B cell (primary cell): ENCODE measurements at places on chromosomes 1 and 21.

DNA sequence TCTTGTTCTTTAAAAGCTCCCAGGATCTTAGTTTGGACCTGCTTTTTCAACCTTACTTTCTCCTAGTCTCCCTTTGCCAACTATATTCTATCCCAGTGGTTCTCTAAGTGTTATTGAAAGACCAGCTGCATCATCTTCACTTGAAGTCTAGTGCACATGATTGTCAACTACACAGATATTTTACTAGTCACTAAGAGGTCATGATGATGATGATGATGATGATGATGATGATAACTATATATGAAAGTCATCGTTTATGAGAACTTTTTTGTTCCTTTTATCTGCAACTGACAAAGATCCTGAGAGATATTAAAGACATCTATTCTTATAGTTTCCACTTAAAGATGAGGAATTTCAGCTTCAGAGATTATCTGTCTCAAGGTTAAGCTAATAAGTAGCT is 479.0 kb upstream of the ZRANB2 start:
- no peak for DNase-seq

- no peak for DNase-seq
Measured at GRCh38 chr1:233730809-233731208, 116.9 kb downstream of the KCNK1 start.

DNA sequence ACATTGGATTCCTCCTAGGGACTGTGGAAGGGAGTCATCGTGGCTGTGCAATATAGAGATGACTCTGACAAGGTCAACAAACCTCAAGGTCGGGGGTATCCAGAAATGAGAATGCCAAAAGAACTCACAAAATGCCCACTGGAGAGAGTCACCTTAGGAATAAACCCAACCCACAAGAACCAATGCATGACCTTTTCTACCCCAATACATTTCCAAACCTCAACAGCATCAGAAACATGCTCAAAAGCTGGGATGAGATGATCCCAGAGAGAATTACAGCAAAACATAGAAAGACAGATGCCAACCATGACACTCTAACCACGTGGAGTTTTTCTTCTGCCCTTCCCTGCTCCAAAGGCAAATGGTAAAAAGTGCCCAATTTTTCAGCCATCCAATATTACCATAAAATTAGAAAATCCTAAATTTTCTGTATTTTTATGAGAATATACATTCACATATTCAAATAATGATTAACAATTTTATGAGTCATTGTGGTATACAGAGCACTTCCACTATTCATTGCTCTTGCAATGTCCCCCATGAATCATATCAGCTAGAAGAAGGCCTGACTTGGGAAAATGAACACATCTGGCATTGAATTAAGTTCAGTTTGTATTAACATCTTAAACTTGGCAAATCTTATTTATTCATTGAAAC is 88.2 kb upstream of the PALMD start:
- DNase-seq: no peak

- DNase-seq: no peak
Measured at GRCh38 chr1:23736437-23737134, 6.7 kb upstream of the ELOA start.

DNA sequence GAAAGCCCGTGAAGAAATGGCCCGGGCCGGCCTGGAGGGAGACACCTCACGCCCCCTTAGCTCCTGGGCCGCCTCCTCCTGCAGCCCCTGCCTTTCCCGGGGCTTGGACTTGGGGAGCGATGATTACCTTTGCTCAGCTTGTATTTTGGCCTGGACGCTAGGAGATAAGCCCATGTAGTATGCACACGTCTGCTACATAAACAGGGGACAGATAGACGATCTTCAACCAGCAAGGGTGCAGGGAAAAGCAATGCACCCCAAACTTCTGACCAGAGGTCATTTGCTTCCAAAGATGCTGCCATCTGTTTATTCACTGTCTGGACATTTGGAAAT is 936 bp downstream of the TP73 start:
- no peak for DNase-seq

DNA sequence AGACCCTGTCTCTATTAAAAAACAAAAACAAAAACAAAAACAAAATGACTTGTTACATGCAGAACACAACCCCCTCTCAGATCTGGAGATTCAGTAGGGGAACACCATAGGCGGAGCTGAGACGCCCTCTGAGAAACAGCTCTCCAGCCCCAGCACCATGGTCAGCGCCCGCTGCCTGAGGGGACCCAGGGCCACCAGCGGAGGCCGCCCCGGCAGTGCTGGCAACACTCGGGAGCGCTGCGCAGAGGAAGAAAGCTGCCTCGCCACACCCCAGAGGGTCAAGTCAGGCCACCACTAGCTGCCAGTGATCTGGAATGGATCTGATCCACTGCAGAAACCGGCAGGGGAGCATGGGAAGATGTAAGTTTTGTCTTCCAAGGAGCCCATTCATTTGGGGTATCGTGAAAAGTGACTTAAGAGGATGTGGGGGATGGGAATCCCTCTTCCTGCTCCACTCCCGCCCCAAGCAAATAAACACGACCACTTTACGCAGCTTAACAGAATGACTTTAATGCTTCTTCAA is 3.1 kb downstream of the ACTA1 start:
- peak; percentile 36 for DNase-seq

DNA sequence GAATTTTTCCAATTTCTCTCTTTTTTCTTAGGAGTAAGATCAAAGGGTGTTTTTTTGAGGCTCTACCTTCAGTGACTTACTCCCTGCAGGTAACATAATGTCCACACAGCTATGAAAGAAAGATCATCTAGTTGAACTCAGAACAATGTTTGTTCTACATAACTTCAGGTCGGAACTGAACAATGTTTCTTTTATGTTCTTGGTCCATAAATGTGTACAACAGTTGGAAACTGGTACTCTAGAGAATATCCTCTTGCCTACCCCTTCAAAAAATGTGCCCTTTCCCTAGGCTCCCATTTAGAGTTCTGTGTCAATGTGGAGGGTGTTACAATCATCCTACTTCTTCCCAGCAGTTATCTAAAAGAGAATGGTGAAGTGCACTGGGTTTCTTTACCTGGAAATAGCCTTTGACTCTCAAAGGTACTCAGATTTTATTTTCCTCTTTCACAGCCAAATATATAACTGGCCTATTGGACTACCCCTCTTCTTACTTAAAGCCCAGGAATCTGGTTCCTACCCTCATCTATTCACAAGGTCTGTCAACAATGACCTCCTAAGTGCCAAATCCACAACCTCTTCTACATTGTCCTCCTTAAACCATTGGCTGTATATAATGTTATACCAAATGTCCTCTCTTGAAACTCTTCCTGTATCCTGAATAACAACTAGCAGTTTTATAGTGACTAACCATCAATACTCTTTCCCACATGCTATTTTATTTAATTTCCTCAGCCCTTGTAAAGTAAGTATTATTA is 42.3 kb downstream of the CD58 start:
- DNase-seq: no peak

GRCh38 chr21:33293136-33293535 is 27.0 kb downstream of the IL10RB start:
- DNase-seq: no peak

DNA sequence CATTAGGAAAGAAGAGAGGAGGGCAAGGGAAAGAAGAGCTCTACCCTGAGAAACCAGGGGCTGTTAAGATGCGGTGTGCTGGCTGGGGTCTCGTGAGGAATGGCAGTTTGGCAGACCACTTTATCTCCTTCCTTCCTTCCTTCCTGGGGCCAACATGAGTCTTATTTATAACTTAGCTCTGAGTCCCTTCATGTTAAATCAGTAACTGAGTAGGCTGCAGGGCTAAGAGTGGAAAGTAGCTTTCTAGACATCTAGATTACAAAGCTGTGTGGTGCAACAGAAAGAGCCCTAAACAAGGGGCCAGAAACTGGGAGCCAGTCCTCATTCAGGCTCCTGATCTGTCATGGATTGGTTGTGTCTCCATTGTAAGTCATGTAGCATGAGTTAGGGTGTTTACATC is 135.4 kb upstream of the DUSP10 start:
- no peak for DNase-seq

- DNase-seq: no peak
Measured at GRCh38 chr1:66539491-66539890, 5.5 kb downstream of the SGIP1 start.

- DNase-seq: no peak
Measured at GRCh38 chr1:70117046-70117445, 88.3 kb downstream of the LRRC40 start.

- DNase-seq: no peak
Measured at GRCh38 chr21:36642777-36643176, 56.1 kb upstream of the SIM2 start.

DNA sequence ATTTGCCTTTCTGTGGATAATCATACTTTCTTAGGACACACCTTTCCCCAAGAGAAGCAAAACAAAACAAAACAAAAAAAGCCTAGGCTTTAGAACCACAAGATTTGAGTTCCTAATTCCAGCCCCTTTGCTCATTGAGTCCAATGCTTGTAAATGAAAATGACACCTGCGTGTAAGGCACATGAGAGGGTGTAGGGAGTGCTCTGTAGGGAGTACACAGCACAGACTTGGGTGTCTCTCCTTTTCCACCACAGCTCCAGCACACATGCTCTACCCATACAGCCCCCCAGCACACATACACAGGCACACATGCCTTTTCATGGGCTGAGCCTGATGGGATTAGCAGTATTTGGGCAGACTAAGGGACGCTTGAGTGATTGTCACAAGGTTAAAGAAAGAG is 9.2 kb upstream of the NGF start:
- DNase-seq: no peak

- DNase-seq: no peak
Measured at GRCh38 chr21:41726970-41727783, 39.7 kb downstream of the RIPK4 start.

GRCh38 chr1:51569284-51570062 is 47.4 kb upstream of the OSBPL9 start:
- peak; percentile 71 for DNase-seq

- no peak for DNase-seq
Measured at GRCh38 chr1:62058956-62059355, 135.7 kb upstream of the L1TD1 start.

- DNase-seq: peak; percentile 28
Measured at GRCh38 chr1:155809088-155809487, 47.9 kb downstream of the GON4L start.

DNA sequence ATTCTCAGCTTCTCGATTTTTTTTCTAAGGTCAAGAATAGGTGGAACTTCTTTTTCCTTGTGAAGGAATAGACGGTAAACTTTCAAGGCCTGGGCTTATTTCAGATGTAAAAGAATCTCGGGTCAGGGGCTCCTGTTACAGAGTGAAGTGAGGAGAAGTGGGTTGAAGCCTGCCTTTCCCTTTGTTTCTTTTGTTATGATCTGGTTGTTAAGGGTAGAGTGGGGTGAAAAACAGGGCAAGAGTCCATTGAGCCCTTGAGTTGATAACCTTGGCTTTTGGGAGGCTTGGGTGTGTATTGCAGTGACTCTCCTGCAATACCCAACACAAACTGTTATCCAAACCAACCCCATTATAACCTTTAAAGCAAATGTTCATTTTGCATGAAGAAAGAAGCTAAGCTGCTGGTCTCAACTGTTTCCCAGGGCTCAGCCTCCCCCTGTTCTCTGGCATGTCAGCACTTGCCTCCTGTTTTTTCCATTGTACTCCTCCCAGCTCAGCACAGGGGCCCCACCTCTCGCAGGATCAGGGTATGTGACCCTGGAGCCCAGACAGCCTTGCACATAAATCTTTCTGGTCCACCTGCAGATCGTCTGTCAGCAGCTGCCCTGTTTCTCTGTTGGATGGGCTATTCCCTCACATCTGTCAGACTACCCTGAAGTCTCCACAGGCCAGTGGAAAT is 102.4 kb downstream of the CACHD1 start:
- no peak for DNase-seq

DNA sequence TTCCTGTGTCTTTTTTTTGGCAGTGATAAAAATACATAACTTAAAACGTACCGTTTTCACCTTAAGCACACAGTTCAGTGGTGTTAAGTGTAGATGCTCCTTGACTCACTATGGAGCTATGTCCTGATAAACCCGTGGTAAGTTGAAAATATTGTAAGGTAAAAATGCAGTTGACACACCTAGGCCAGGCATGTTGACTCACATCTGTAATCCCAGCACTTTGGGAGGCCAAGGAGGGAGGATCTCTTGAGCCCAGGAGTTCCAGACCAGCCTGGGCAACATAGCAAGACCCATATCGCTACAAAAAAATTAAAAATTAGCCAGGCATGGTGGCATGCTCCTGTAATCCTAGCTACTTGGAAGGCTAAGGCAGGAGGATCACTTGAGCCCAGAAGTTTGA is 73.6 kb upstream of the COG2 start:
- DNase-seq: no peak

DNA sequence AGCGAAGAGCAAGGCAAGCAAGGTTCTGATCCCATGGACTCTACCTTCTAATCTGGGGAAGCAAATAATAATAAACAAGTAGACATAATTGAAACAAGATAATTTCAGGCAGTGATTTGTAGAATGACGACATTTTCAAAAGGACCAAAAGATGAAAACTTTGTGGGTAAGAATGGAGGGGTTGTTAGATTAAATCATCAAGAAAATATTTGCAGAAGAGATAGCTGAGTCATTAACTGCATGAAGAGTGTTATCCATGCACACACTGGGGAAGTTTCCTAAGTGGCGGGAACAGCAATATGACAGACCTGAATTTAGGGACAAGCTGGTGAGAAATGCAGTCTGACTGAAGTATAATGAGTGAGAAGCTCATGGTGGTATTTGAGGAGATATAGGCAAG is 583.1 kb upstream of the RGS18 start:
- DNase-seq: no peak

GRCh38 chr1:36109041-36109679 is 15.9 kb downstream of the COL8A2 start:
- DNase-seq: no peak

- peak; percentile 51 for DNase-seq
Measured at GRCh38 chr1:2231532-2232254, 3.6 kb downstream of the SKI start.

DNA sequence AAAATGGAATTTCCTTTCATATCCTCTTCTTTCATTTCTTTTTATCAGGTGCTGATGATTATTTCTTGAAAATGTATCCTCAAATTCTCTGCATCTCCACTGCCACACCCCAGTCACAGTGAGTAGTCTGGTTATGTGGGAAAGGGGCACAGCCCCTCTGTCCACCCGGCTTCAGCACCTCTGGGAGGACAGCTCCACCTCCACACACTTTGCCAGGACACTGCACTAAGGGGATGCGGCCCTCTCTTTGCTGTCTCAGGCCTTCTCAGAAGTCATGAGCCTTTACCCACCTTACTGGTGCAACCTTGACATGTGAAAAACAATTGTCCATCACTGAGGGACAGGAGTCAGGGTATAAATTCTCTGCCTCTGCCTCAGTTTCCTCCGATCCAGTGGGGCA is 433.1 kb downstream of the PCP4 start:
- DNase-seq: no peak

- no peak for DNase-seq
Measured at GRCh38 chr1:186628910-186629309, 51.3 kb downstream of the PTGS2 start.

GRCh38 chr21:26445440-26445839 is 127.6 kb downstream of the CYYR1 start:
- DNase-seq: no peak

GRCh38 chr1:93774707-93775106 is 93.1 kb upstream of the BCAR3 start:
- DNase-seq: no peak

- DNase-seq: no peak
Measured at GRCh38 chr1:63867429-63868176, 93.8 kb downstream of the ROR1 start.
